ENCODE measurements at places on chromosomes 5 and 9. TPM values are rescaled to one million over a fixed set of nuclear protein-coding genes. Genes with fewer than 3 reads are reported as not detected.

RASGRF2 gene
- polyA plus RNA-seq: not detected

CNTLN gene
- 2.5 TPM for polyA plus RNA-seq

DNA sequence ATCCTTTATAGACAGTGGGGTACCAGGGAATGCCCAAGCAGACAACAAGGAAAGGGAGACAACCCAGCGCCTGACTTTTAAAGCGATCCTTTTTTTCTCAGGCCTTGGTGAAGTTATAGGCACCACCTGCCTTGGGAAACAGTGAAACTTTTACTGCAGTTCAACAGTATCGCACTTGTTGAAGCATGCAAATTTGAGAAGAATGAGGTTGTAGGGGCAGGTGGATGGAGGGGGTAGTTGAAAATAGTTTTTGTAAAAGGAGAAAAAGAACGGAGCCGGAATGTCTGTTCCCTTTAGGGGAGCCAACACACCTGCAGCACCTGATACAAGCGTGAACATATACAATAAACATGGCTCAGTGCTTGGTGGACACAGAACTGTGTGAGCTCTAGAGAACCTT lies 190.2 kb upstream of the NR3C1 start:
- H3K4me1 ChIP-seq: no peaks in the 10 kb centered on the region
- no peak for DNase-seq
- no peaks in the 10 kb centered on the region for H3K36me3 ChIP-seq
- no peaks in the 10 kb centered on the region for H3K27me3 ChIP-seq
- no peak overlapping the region for H3K27ac ChIP-seq
- H3K4me3 ChIP-seq: no peak overlapping the region

DNA sequence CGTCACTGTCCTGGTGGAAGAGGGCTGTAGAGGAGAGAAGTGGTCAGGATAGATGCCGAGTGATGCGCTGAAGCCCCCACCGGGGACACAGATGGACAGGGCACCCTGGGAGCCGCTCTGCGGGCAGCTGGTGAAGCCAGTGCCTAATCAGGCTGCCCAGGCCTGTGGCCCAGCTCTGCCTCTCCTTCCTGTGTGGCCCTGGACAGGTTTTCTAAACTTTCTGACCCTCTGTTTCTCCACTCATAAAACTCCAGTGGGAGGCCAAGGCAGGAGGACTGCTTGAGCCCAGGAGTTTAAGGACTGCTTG lies 86.1 kb downstream of the C5orf15 start:
- DNase-seq: no peak
- no peak overlapping the region for H3K27ac ChIP-seq
- H3K27me3 ChIP-seq: no peaks in the 10 kb centered on the region
- H3K4me3 ChIP-seq: no peak overlapping the region
- H3K4me1 ChIP-seq: peaks cover 11% of the 10 kb centered on the region

GRCh38 chr5:25754895-25755294 lies 1110.1 kb upstream of the CDH10 start:
- no peaks in the 10 kb centered on the region for H3K4me1 ChIP-seq
- DNase-seq: no peak
- no peaks in the 10 kb centered on the region for H3K36me3 ChIP-seq
- no peaks in the 10 kb centered on the region for H3K27me3 ChIP-seq
- H3K4me3 ChIP-seq: no peak overlapping the region

Data from SK-N-SH (cell line).